Foreskin melanocyte (primary cell): ENCODE measurements at places on chromosomes 4 and X.

- no peak for DNase-seq
These were observed 52.8 kb upstream of the TEX13A start for GRCh38 chrX:105273326-105273725.

DNA sequence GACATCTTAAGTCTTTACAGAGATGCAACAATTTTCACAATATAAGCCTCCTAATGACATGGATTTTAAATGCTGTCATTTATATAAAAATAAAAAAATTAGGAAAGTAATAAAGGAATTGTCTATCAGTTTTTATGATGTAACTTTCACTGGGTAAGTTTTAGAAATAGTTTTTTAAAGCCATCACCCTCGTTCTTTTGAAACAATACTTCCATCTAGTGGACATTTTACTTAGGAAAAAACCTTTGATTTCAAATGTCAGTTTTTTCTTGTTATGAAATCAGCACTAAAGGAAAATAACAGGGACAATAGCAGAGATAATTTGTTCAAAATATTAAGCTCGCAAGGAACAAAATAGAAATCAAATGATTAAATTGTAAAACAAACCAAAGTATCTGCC lies 24.3 kb upstream of the NDNF start:
- DNase-seq: peak; percentile 12

- DNase-seq: no peak
These were observed 179.8 kb downstream of the SLIT2 start for GRCh38 chr4:20431543-20431951.

- DNase-seq: peak; percentile 37
These were observed 159.3 kb upstream of the GALNT7 start for GRCh38 chr4:173009129-173009823.

GRCh38 chrX:52422884-52423283 lies 54.1 kb downstream of the XAGE2 start:
- DNase-seq: no peak

GRCh38 chr4:112403101-112403945 lies 106.2 kb downstream of the ALPK1 start:
- DNase-seq: peak; percentile 27

DNA sequence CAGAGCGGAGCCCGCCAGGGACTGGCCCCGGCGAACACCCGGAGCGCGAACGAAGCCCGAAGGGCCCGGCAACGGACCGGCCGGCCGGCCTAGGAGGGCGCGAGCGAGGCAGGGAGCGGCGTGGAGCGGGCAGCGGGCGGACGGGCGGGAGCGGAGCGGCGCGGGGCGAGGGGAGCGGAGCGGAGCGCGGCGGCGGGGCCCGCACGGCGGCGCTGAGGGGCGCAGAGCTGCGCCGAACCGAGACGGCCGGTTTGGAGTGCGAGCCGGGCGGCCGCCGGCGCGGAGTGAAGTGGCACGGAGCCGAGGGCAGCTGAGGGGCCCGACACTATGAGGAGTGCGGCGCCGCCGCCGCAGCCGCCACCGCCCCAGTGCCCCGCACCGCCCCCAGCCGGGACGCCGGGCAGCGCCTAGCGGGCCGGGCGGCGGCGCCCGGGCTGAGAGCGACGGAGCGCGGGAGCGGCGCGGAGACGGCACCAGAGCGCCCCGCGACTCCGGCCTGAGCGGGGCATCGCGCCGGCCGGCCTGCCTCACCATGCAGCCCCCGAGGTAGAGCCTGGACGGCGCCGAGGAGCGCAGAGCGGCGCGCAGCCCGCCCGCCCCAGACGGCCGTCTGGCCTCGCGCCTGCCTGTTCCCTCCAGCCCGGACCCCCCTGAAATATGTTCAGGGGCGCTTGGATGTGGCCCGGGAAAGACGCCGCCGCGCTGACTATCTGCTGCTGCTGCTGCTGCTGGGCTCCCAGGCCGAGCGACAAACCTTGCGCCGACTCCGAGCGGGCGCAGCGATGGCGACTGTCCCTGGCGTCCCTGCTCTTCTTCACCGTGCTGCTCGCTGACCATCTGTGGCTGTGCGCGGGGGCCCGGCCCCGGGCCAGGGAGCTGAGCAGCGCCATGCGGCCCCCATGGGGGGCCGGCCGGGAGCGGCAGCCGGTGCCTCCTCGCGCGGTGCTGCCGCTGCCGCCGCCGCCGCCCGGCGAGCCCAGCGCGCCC lies 793 bp downstream of the NALF2 start:
- no peak for DNase-seq

DNA sequence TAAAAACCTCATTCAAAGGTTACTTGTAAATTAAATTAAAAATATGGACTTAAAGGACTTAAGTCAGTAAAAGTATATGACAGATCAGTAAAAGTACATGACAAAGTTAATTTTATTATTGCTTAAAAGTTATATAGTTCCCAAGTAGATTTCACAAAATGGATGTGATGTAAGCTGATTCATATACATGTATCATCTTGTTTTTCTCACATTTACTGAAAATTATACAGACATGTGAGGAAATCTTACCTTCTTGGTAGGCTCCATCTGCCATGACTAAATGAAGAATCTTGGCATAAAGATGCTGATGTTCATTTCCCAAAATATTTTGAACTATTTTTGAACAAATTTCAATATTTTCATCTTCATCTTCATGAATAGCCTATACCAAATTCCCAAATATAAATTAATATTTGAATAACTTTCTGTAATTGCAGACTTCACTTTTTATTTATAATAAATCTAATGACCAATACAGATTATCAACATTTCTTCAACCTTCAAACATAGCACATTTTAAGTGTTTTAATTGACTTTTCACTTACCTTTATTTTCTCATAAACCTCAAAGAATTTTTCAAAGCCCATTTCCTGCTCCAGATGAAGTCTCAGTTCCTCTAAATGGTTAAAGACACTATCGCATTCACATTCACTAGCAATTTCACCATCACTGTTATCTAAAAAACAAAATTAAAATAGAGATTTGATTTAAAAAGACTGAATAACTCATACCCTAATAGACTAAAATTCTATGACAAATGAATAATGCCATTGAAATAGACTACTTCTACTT lies 129.4 kb upstream of the SH3RF1 start:
- DNase-seq: no peak
